ENCODE measurements at places on chromosomes 2 and 18.
A peak's percentile ranks its signal among the peaks of the same experiment; 100 is the strongest.

DNA sequence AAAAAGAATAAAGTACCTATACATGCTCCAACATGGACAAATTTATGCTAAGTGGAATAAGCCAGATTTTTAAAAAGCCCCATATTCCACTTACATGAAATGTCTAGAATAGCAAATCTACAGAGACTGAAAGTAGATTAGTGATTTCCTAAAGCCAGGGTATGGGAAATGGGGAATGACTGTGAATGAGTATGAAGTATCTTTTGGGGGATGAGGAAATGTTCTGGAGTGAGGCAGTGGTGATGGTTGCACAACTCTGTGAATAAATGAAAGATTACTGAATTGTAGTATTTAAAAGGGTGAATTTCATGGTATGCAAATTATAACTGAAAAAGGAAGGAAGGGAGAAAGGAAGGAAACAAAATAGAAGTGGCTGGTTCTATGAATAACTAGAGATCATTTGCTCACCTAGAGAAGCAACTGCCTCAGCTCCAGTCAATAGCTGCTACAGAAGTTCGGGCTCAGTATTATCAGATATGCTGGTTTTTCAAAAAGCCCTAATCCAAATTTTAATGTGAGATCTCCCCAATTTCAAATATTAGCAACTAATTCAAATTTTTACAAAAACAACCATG lies 39.3 kb downstream of the MAP3K2 start:
- no peak for DNase-seq

DNA sequence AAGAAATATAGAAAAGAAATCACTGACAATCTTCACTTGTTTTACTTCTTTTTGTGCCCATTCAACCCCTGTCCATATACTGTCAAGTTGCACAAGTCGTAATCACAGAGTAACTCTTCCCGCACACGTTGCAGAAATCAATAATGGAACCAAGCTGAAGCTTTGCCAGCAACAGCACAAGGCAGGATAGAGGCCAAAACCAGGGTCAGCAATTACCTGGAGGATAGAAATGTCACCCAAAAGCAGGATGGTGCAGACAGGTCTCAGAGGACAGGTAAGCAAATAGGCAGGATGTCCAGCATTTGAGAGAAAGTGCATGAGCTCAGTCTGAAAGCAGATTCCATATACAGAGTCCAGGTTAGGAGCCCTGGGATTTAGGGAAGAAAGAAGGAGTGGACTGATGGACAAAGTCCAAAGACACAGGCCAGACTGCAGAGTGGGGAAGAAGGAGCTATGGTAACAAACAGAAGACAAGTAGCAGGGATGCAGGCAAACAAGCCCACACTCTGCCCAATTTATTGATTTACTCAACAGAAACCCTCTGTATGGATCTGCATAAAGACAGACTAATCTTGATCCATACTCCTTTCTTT lies 52.7 kb downstream of the PID1 start:
- DNase-seq = no peak

GRCh38 chr2:127106457-127106990 lies 430 bp downstream of the BIN1 start:
- DNase-seq = peak; percentile 58

- DNase-seq = no peak
These were observed 74.4 kb upstream of the SCN7A start for GRCh38 chr2:166568409-166568808.

DNA sequence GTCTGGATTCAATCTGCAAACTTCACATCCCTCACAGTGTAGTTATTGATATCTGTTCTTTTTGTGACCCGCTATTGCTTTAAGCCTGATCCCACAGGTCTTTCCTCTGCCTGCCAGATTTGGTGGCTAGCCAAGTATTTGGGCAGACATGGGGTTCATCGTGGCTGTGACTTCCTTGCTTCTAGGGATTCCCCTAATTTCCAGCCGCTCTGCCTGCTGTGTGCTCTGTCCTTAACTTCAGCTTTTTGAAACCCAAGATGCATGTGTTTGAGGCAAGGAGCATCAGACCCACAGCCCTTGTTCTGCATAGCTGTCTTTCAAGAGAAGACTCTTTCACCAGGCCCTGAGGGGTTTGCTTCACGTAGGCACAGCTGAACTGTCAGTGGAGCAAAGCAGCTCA lies 54.2 kb downstream of the NCAPH start:
- DNase-seq = no peak

DNA sequence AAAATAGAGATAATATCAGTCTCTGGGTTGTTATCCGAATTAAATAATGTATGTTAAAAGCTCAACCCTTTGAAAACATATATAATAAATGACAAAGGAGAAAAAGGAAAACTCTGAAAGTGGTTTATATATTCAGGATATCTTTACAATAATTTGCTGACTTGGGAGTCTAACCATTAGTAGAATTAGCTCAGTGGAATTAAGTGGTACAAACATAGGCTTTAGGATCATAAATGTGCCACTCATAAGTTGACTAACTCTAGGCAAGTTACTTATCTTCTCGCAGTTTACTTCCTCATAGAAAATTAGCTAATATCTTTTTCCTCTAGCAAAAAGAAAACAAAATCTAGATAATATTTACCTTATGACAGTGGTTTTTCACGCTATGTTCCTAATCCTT lies 44.6 kb downstream of the HEATR5B start:
- no peak for DNase-seq

DNA sequence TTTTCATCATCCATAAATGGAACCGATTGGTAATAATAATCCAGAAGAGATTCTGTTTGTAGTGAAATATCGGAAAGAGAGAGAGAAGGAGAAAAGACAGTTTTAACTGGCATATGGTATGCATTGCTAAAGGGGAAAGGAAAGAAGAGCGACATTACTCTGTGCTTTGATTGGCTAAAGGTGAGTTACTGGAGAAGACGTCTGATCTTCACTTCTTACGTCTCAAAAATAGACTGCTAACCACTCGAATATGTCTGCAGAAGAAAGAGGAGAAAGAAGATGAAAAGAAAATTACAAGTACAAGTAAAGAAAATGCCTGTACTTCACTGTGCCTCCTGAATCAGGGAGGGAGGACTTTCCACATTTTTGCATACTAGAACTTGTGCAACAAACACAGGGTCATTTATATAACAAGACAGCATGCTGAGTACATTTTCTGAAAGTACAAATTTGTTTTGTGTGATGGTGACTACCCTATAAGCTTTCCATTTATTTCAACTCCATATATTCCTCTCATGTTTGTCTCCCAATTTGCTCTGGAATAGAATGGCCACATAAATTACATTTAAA lies 787.2 kb downstream of the RNF144A start:
- no peak for DNase-seq

DNA sequence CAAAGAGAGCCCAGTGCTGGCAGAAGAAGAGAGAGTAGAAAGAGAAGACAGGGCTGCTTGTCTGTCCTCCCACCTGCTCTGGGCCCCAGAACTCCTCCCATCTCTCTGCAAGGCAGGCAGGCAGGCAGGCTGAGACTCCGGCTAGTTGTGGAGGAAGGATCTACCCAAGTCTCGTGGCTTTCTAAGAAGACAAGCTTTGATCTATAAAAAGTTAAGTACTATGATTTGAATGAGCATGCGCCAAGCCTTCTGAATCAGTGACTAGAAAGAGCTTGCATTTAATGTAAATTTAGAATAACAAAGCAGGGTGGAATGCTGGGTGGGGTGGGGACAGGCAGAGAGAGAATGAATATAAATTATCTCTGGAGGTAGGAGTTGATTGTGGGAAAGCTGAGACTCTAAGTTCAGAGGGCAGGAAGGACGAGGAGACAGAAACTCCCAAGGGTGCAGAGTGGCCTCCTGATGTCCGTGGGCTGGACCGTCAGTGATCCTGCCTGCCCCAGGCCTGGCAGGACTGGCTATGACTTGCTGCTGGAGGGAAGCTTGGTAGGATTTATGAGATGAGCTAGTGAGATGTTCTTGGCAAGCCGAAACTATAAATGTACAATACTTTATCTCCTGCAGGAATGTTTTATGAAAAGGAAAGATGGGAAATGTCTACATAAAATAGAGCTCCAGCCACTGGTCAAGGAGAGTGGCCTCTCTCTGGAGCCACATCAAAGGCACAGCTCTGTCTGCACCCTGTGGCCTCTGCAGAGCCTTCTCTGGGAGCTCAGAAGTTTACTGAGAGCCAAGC lies 447.5 kb downstream of the TNS1 start:
- DNase-seq = no peak

All from HuH-7.5 (cell line).